Spinal cord (tissue), 10 donors: ENCODE measurements at places on chromosomes 1 and 21. TPM values are rescaled to one million over a fixed set of nuclear protein-coding genes. Genes with fewer than 3 reads are reported as not detected.
A peak's percentile ranks its signal among the peaks of the same experiment; 100 is the strongest.

Gene SLC19A1
- total RNA-seq, result 13.5 TPM

Gene LCE2B
- not detected for total RNA-seq

Gene PCSK9
- total RNA-seq, result 3.2 TPM

Gene S100B
- 415 TPM for total RNA-seq

GRCh38 chr1:86429835-86430234 lies 5.9 kb downstream of the CLCA2 start:
- DNase-seq, result no peak

DNA sequence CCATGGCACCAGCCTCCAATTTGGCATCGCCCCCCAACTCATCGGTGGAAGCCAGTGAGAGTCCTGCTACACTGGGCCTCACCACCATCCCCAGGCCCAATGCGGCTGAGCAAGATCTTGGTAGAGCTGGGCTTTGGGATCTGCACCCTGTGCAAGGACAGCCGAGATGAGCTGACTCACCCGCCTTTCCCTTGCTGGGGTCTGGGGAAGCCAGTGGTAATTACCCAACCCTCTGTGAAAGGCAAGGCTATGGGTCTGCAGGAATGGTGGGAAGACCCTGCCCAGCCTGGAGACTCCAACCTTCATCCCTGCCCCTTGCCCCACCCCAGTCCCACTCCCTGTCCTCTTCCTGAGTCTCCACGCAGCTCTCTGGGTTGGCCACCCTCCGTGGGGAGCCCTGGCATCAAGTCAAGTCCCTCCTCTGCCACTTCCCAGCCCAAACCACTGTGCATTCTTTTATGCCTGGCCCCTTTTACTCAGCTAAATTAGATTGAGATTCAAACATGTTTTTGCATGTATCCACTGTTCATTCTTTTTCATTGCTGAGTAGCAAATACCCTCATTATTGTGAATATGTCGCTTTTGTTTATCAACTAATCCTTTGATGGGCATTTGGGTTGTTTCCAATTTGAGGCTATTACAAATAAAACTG lies 8.8 kb downstream of the SMCP start:
- no peak for DNase-seq

DNA sequence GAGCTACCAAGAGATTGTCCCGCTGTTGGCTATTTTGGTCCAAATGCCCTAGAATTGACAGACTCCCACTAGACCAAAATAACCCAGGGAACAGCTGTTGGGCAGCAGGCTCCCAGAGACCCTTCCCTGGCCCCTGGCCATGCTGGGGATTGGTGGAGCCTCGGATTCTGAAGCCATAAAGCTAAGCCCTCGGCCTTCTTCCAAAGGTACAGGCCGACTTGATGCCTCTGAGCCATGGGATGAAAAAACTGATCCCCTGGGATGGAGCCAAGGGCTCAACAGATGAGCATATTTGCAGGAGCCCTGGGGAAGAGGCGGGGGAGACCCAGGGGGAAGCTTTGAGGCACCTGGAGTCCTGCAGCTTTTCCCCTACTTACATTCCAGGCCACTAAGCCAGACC lies 1.0 kb upstream of the LRRC38 start:
- DNase-seq, result no peak

GRCh38 chr21:34705011-34705410 lies 36.2 kb downstream of the CLIC6 start:
- no peak for DNase-seq

DNA sequence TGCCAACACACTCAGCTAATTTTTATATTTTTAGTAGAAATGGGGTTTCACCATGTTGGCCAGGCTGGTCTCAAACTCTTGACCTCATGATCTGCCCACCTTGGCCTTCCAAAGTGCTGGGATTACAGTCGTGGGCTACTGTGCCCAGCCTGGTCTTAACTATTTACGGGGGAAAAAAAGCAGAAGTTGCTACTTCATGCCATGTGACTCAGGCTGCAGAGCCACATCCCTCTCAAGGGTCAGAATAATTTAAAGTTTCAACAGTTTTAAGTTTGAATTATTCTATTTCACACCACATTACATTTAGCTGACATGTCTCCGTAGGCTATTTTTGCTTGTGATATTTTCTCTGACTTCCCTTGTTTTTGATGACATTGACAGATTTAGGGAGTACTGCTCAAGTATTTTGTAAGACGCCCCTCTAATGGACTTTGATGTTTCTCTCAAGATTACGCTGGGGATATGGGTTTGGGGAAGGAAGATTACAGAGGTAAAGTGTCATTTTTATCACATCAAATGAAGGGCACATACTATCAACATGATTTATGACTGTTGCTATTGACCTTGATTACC lies 14.6 kb upstream of the AGBL4 start:
- DNase-seq, result no peak

DNA sequence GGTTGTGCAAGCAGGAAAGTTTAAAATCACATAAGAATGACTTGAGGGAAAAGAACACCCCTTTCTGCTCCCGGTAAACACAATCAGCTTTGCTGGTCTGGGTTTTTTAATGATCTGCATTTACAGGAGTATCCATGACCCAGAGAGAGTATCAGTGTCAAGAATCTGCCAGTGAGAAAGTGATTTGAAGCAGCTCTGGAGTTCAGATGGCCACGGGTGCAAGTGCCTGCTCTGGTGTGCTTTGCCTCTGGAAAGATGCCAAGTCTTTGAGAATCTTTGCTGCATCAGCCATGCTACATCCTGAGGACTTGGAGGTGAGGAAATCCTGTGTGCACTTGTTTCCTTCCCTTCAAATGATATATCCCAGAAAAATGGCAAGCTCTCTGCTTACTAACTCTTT lies 18.6 kb upstream of the MYSM1 start:
- no peak for DNase-seq

- DNase-seq, result peak; percentile 28
Observed at GRCh38 chr21:20971296-20971921, 26.8 kb upstream of the NCAM2 start.

DNA sequence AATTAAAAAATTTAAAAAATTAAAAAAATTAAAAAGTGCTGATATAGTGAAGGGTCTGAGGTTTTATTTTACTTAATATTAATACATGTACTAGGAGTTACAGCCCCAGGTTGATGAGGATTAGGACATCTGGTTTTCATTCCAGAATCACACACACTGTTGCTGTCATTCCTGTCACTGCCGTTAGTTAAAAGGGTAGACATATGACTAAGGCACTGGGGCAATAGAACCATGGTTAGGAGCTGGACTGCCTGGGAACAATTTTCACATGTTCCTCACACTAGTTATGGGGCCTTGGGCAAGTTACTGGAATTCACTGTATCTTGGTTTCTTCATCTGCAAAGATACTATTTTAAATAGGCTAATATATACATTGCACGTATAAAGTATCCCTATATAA lies 191.8 kb upstream of the DPYD start:
- DNase-seq, result no peak

DNA sequence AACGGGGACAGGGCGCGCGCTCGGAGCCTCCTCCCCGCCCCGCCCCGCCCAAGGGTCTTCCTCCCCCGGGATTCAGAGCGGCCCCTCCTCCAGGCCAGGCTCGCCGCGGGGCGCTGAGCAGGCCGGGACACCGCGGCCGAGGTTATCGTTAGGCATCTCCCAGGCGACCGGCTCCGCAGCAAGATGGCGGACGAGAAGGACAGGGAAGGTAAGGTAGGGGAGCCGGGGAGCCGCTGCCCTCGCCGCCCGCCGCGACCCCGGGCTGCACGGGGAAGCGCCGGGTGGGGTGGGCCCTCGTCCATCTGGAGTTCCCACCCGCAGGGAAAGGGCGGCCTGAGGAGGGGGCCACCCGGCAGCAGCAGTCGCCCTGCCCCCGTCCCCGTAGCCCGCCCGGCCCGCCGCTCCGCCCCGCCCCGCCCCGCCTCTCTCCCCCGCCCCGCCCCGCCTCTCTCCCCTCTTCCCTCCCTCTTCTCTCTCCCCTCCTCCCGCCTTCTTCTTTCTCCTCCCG lies 105.9 kb upstream of the HNRNPU start:
- no peak for DNase-seq

GRCh38 chr1:53189061-53189460 lies 7.6 kb upstream of the CPT2 start:
- no peak for DNase-seq

DNA sequence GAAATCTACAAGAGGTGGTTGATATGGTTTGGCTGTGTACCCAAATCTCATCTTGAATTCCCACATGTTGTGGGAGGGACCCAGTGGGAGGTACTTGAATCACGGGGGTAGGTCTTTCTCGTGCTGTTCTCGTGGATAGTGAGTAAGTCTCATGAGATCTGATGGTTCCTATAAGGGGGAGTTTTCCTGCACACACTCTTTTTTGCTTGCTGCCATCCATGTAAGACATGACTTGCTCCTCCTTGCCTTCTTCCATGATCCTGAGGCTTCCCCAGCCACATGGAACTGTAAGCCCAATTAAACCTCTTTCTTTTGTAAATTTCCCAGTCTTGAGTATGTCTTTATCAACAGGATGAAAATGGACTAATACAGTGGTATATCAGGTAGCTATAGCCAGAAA lies 5.2 kb upstream of the VWA5B1 start:
- DNase-seq, result no peak

DNA sequence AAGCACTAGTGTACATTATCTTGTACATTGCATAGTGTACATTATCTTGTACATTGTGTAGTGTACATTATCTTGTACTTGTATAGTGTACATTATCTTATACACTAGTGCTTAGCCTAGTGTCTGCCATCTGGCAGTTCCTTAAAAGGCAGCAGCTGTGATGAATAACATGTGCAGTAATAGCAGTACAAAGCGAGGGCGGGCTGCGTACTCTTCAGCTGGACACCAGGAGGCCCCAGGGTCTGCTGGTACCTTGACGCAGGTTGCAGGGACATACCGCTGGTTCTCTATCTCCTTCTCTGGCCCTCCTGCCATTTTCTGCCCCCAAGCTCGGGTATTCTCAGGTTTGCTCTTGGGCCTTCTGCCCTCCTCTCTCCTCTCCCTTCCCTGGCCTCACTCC lies 149.6 kb downstream of the SEC16B start:
- no peak for DNase-seq

- DNase-seq, result no peak
Observed at GRCh38 chr21:27480841-27481261, 514.0 kb upstream of the ADAMTS5 start.

DNA sequence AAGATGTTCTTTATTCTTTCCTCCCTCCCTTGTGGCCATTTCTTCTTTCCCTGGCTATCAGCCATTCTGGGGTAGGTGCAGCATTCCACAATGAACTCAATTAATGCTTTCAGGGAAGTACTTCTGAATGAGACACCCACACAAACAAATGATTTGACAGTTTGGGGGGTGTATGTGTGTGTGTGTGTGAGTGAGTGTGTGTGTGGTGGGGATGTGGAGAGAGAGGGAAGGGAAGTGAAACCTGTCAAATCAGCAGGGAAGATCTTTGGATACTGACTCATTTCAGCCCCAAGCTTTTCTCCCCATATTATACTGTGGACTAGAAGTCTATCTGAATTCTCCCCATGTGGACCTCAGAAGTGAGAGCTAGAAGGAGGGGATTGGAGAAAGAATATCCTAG lies 154.9 kb upstream of the CD34 start:
- DNase-seq, result no peak

- DNase-seq, result no peak
Observed at GRCh38 chr1:184789884-184790283, 35.2 kb upstream of the EDEM3 start.

DNA sequence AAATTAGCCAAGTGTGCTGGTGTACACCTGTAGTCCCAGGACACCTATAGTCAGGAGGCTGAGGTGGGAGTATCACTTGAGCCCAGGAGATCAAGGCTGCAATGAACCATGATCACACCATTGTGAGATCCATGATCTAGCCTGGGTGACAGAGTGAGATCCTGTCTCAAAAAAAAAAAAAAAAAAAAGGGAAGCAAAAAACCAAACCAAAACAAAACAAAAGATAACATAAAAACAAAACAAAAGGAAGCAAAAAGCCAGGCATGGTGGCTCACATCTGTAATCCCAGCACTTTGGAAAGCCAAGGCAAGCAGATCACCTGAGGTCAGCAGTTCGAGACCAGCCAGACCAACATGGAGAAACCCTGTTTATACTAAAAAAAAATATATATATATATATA lies 9.4 kb upstream of the AKR1A1 start:
- no peak for DNase-seq

DNA sequence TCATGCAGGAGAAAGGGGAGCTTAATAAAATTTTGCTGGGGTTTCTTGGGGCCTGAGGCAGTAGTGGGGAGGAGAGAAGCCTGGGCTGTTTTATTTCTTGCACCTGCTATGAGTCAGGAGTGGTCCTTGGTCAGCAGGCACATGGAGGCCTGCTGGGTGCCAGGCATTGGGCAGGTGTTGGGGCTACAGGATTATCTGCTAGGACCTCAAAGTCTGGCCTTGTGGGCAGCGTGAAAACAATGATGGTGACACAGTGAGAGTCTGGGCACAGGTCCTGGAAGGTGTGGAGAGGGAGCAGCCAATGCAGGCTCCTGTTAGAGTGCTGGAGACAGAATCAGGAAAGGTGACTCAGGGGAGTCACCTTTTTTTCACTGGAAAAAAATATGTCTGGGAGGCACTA lies 17.2 kb downstream of the ROR1 start:
- no peak for DNase-seq

DNA sequence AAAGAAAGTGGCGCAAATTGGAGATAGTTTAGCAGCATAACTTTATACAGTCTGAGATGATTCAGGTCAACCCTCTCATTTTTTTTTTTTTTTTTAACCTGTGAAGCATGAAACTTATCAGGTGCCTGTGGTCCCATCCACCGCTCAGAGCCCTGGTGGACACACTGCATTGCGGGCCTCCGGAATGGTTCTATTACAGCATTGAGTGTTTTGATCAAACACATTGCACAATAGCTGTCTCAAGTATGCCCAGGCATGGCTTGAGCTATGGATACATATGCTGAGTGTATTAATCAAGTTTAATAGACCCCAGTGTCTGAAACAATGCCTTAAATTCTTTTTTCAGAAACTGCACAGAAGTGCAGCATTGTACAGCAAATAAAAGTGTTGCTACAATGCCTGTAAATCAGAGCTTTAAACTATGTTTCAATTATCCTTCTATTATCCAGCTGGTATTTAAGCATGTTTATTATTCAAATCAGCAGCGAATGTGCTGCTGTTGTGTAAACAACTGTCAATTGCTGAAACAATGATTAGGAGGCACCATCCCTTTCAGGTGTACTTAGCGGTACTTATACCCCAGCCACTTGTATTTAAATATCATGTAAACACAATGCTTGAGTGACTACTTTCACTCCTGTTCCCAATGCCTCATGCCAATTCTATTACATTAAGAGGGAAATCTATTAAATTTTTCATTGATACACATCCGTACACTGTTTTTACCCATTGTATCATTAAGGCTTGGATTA lies 456.6 kb downstream of the RPS6KC1 start:
- no peak for DNase-seq

DNA sequence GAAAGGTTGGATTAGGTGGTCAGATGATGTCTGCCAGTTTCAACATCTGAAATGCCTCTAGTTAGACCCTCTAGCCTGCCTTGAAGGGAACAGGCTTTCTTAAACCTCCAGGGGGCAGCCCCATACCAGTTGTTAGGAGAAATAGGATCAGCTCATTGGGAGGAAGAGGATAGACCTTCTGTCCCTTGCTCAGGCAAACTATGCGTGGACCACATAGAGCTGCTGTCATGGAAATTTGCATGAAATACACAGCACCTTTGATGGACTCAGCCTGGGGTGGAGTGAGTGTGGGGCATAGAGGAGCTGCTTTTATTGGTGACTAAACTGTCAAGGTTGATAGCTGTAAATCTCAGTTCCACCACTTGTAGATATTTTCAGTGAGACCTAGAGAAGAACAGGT lies 38.4 kb upstream of the SPAG17 start:
- DNase-seq, result no peak

GRCh38 chr1:153506831-153507413 lies 28.9 kb downstream of the S100A6 start:
- no peak for DNase-seq
